Cerebellum (tissue), 4 donors: ENCODE measurements at places on chromosomes 11 and 22.
A peak's percentile ranks its signal among the peaks of the same experiment; 100 is the strongest.

GRCh38 chr11:26793487-26793886, 71.6 kb upstream of the SLC5A12 start:
- DNase-seq = no peak

DNA sequence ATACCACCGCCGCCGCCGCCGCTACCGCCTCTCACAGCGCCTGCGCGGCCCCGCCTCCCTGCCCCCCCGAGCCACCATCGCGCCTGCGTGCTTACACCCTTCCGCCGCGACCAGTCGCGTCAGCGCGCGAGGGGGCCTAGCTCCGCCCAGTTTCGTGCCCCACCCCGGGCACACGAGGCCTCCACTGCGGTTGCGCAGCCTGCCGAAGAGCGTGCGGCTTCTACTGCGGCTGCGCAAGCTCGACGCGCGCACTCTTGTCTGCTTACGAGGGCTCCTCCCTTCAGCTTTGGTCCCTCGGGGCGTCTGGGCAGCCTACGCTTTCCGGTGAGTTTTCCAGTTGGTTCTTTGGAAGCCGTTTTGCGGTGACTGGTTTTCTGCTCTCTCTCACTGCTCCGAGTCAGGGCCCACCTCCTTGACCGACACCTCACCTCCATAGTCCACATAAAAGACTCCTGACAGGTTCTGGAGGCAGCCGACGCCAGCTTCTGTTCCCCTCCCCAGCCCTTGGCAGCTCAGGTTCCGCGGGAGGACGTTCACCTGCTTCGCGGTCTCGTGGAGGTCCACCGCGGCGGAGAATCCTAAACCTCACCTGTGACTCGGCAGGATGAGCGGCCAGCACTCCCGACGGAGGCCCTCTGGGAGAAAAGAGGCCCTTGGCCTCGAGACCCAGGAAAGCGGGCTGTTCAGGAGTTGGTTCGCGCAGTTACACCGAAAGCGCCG, at the start of gene PITPNB:
Gene PITPNB (minus strand): TSS at position 35 of the 720 bp plus-strand sequence. CDS start 65 bp downstream, outside the sequence.
- peak; percentile 99 for DNase-seq

- no peak for DNase-seq
These were observed 20.9 kb downstream of the KREMEN1 start for GRCh38 chr22:29093501-29094300.

DNA sequence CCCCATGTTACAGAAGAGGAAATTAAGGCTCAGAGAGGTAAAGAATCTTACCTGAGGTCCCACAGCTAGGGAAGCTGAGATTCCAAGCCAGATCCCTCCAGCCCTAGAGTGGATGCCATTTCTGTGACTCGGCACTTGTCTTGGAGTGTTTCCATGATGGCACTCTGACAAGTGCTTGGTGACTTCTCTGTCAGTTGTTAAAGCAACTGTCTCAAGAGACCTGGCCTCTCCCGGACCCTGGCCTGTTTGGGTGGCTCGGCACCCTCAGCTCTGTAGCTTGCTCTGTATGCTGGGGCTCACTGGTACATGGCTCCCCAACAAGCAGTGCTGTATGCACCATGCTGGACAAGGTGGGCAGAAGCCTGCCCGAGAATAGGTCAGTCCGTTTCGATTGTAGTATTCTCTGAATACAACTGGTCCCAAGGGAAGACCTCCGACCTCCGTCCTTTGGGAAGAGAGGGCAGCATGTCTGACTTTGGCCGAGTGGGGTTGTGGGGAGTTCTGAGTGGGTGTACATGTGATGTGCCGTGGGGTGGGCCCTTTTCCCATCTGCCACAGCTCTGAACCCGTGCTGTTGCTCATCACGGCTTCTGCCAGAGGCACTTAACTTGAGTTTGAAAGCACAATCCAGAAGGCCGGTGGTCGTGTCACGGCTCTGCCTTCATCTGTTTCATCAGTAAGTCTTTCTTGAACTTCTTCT, 12.4 kb downstream of the ACO2 start:
- DNase-seq = peak; percentile 60

GRCh38 chr11:114250180-114250579, 46.0 kb upstream of the NNMT start:
- DNase-seq = no peak

GRCh38 chr22:23769321-23769965, 1.7 kb upstream of the CHCHD10 start:
- DNase-seq = no peak

DNA sequence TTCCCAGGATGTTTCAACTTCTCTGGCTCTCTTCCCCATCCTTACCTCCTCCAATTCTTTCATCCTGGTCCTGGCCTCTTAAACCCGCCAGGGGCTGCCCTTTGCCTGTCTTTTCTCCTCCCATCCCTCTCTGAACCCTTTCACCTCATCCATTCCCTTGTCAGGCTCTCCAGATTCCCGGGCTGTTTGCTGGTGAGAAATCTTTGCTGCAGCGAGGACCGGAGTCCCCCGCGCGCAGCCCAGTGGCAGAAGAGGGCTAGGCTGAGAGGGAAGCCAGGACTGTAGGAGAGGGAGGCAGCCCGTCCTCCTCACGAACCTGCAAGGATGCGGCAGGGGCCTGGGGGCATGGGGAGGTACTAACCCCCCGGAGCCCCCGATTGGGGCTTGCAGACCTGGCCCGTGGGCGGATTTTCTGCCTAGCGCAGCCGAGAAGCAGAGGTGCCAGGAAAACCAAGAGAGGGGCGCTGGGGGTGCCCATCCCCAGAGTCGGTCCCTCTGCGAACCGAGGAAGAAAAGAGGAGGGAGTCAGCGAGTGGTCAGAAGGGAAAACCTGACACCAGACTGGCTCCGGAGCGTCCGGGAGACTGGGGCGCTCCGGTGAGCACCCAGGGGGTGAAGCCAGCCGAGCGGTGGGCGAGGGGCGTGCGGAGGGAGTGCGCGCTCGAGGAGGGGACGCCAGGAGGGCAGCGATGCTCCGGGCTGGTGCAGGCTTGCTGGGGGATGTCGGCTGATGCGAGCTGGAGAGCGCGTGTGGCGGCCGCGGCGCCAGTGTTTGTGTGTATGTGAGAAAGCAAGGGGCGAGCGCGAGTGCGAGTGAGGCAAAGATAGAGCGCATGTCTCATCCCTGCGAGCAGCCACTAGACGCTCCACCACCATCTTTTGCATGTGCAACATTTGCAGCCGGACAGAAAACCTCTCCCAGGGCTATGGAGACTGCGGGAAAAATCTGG, at the start of gene GRIA4:
Gene GRIA4 (plus strand): TSS at position 242 of the 950 bp plus-strand sequence. CDS start 925 bp downstream, outside the sequence.
- DNase-seq = peak; percentile 70

DNA sequence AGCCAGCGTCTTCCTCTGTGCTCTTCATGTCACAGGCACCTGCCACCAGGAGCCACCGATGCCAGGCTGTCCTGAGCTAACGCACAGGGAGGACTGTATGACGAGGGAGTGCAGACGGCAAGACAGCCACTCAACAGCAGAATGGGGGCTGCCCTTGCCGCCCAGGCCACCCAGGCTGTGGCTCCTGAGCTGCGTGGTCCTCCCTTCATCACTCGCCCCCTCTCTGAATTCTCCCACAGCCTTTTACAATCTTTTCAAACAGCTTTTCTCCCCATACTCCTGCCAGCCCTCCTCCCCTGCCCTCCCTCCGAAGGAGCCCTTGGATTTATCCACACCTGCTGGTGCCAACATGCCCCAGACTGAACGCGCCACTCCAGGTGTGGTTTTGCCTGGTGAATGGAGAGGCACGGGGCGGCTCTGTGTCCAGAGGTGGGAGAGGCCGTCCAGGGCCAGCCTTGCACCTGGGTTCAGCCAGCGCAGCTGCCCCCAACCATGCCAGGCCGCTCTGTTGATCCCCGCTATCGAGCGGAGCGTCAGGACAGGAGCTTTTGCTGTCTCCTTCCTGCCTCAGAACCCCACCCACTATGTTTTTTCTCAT, 22.0 kb downstream of the OVOL1 start:
- DNase-seq = no peak

- DNase-seq = no peak
These were observed 177.3 kb upstream of the NTM start for GRCh38 chr11:131193031-131193501.

GRCh38 chr11:45933846-45934579, 11.6 kb downstream of the LARGE2 start:
- no peak for DNase-seq

DNA sequence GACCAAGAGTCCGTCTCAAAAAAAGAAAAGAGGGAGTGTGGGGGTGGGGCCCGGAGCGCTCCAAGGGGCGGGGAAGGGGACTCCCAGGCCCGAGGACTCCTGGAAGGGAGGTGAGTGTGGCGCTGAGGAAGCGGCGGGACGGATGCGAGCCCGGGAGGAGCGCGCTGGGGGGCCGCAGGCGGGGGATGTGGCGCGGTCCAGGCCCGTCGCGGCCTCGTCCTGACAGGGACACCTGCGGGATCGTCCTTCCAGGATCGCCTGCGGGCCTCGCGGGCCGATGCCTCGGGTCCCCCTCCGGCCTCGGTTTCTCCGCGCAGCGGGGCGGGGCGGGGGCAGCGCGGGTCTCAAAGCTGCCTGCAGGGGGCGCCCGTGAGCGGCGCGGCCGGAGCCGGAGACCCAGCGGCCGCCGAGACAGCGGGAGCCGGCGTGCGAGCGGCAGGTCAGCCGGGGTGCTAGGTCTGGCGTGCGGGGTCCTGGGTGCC, 3.8 kb upstream of the ADORA2A start:
- peak; percentile 65 for DNase-seq

GRCh38 chr11:123707606-123708205, 33.8 kb downstream of the ZNF202 start:
- DNase-seq = peak; percentile 77

- no peak for DNase-seq
These were observed 10.8 kb downstream of the YPEL4 start for GRCh38 chr11:57638811-57639320.

GRCh38 chr11:9639985-9640384, 23.9 kb upstream of the SWAP70 start:
- no peak for DNase-seq

DNA sequence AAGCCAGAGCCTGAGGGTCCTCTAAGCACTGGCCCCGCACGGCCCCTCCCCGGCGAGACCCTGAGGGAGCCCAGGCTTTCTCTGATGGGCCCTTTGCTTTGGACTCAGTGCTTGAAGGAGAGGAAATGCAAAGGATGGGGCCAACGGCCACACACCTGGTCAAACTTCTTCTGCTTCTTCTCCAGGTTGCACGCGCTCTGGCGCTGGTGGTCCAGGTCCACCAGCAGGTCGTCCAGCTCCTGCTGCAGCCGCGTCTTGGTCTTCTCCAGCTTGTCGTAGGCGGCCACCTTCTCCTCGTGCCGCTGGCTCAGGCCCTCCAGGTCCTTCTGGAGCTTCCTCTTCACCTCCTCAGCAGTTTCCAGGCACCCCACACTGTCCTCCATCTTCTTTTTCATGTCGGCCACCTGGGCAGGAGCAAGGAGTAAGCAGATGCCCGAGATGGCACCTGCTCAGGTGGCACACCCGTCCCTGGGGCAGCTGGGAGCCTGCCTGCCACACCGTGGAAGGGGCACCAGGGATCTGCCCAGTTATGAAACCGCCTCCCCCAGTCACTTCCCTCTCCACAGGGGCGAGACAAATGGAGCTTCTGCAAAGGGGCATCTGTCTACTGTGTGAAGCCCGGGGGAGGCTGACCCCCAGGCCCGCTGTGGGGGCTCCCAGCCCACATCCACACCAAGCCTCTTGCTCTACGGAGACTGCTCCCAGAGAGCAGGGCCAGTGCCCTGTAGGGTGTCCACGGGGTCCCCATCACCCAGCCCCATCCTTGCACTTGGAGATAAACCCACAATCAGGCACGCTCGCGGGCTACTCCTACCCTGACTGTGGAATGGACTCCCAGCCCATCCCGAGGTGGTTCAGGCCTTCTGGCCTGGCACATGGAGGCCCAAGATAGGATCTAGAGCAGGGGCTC, 39.2 kb downstream of the APOL1 start:
- DNase-seq = no peak

GRCh38 chr11:35955636-35956035, 11.8 kb downstream of the LDLRAD3 start:
- DNase-seq = no peak

GRCh38 chr11:2420502-2421225, 20.1 kb downstream of the TSSC4 start:
- DNase-seq = peak; percentile 88

GRCh38 chr11:131370901-131371790, 731 bp downstream of the NTM start:
- no peak for DNase-seq

DNA sequence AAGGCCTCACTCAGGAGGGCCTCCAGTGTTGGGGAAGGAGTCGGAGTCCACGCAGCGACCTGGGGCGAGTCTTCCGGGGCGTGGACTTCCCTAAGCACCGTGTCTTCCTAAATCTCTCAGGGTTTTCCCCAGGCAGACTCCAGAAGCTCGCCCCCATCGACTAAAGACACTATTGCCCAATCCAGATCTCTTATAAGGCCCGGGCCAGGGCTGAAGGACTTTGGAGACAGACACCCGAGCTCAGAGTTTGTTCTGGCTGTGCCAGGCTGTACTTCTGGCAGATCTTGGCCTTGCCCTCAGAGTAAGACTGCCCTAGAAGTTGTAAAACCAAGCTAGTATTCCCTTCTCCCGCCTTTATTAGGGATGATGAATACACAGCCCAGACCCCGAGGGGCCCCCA, 191.4 kb downstream of the BUD13 start:
- DNase-seq = no peak

DNA sequence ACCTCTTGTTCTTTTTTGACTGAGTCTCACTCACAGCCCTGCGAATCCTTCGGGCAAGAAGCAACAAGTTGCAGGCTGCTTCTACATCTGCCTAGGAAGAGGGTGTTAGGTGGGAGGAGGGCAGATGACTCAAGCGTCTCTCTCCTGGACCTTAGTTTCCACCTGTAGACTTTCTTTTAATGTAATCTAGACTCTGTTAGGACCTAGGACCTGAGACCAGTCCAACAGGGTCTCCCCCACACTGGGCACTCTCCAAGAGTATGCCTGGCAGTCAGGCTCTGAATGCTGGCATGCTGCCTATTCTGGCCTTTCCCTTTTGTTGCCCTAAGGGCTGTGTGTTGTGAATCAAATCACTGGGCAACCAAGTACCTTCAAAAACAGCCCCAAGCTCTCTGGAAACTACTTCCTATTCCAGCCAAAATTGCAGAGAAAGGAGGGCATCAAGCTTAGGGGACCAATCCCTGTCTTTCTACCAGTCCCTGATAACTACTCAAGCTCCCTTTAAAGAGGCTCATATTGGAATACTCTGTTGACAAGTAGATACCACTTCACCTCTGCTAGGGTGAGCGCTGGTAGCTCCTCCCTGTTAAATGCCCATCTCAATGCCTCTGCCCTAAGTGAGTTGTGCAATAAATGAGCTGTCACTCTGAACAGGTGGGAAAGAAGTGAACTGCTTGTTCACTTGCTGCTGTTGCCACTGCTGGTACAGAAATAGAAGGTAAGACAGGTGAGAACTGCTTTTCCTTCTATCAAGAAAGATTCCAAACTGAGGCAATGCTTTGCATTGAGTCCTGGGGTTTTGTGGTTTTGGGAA, at the start of gene BBOX1:
Gene BBOX1 (plus strand): TSS at position 514 of the 814 bp plus-strand sequence. CDS start 14,616 bp downstream, outside the sequence.
- DNase-seq = no peak

- DNase-seq = no peak
These were observed 162.6 kb downstream of the FEZ1 start for GRCh38 chr11:125333354-125334073.

- no peak for DNase-seq
These were observed 18.0 kb downstream of the CLDN5 start for GRCh38 chr22:19506212-19506611.

GRCh38 chr11:27735281-27735680, 35.0 kb upstream of the BDNF start:
- no peak for DNase-seq

GRCh38 chr11:126720539-126721235, 279.9 kb downstream of the KIRREL3 start:
- DNase-seq = peak; percentile 51
